ENCODE measurements at places on chromosomes 5 and 9.

DNA sequence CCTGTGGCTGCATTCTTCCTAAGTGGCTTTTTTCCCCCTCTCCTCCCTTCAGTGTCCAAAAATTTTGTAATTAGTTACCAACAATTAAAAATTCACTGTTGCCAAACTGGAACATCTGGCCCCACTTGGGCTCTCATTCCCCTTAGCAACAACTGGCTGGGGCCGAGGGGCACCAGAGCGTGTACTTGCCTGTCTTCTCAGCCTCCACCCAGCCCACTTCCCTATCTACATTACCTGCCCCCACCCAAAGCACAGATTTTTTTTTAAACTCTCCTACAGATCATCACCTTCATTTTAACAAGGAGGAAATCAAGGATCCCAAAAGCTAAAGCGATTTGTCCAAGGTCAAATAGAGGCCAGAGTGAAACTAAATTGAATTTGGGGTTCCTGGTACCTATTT is 278.8 kb downstream of the EBF1 start:
- no peak for DNase-seq

DNA sequence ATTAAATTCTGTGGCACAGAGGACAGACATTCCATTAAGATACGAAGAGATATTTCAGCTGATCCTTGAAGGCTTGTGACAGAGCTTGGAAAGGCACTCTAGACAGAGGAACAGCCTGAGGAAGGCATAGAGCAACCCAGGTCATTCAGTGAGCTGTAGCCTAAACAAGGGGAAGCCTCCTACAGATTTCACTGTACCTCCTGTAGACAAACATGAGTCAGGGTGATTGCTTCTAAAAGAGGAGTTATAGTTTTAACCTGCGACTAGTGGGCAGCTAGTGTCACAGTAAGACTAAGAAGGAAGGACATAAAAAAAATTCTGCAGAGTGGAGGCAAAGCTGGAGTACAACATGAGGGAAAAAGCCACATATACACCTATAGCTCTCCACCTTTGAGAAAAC is 43.5 kb upstream of the ANKDD1B start:
- DNase-seq = no peak

DNA sequence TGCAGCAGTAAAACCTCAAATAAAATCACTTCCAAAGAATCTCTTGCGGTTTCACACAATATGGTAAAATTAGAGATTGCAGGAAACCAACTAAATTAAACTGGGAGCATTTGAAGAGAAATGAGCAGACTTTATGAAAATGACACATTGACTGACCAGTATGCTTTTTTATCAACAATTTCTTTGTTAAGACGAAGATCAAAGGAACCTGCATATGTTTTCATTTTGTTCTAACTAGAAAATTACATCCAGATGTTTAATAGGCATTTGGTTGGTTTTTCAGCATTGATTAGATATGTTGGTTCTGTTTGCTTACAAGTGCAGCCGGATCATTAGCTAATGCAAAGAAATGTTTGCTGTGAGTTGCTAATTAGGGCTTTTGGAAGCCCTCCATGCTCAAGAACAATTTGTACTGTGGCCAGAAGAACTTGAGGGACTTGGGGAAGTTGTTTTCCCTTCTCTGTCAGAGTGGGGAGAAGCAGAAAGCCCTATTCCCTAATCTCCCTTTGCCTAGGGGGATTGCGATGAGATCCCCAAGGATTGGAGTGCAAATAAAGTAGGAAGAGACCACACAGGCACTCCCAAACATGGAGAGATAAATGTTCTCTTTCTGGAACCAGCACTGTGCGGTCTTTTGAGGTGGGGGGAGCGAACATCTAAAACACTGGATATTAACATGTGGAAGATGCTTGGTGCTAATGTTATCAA is 4.5 kb upstream of the TLE1 start:
- DNase-seq = no peak

DNA sequence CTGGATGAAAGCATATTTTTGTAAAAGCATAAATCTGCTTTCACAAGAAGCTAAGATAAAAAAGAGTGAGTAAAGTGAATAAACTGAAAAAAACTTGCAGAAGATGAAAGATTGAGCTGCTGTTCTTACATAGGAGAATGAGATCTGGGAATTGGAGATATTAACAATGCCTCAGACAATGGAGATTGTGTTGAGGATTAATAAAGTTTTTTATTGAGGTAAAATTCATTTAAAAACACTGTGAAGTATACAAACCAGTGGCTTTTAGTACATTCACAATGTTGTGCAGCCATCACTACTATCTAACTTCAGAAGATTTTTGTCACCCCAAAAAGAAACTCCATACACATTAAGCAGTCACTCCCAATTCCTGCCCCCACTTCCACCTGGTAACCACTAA is 19.7 kb upstream of the UBLCP1 start:
- DNase-seq = no peak

DNA sequence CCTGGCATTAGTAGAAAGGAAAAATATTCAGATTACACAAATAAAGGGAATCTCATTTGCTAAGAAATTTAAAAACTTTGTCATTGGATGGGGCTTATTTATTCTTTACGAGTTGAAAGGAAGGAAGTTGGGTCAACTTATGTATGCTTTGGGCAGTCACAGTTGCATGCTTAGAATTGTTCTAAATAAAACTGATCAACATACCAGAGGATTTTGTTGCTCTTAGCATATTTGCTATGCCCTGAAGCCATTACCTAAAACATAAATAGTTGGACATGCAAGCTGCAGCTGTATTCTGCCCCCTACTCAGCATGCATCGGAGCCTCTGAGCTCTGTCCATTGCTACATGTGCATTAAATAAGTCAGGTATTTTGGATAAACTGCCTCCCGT is 172.7 kb upstream of the MEF2C start:
- DNase-seq = no peak

GRCh38 chr5:135715267-135716055 is 119.0 kb upstream of the SLC25A48 start:
- DNase-seq = no peak

- DNase-seq = no peak
Measured at GRCh38 chr5:40082313-40082712, 597.4 kb upstream of the PTGER4 start.

- no peak for DNase-seq
Measured at GRCh38 chr9:95048225-95049087, 269.1 kb downstream of the FANCC start.

All from right renal pelvis (tissue), 4 donors.